ENCODE measurements at places on chromosomes 7 and 10.

GRCh38 chr10:404346-404745, 269.1 kb downstream of the ZMYND11 start:
- DNase-seq = no peak

DNA sequence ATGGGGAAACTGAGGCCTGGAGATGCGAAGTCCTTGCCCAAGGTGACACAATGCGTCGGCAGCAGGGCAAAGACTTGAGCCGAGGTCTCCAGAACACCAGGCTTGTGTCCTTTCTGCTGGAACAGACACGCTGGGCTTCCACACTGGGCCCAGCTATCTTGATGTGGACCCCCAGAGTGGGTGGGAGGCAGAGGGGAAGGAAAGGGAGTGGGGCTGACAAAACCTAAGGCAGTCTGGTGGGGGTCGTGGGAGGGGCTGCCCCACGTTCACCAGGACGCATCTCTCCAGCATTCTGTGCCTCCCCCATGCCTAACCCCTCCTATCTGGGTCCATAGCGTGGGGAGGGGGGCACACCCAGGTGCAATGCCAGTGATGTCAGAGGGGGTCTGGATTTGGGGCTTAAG, 38.1 kb downstream of the PPIF start:
- DNase-seq = no peak

- DNase-seq = no peak
These were observed 23.5 kb downstream of the STN1 start for GRCh38 chr10:103894441-103894864.

DNA sequence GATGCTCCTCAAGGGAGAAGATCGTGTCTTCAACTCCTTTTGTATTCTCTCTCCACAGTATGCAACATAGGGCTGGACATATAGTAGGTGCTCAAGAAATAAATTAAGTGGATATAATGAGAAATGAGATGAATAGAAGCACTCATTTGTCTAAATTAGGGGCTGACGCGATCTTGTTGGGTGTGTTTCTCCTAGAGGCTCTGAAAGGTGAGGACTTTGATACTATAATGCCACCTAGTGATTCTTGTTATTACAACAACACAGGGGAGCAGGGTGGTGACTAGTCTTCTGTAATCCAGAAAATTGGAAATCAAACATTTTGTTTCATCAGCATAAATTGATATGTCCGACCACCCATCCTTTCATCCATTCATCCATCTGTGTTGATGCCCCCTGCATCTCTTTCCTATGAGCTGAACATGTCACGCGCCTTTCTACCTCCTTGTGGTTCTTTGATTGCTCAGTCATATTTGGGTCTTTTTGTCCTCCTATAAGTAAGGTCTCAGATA, 3.5 kb upstream of the CFAP58 start:
- DNase-seq = no peak

GRCh38 chr7:69738396-69738951, 140.2 kb downstream of the AUTS2 start:
- DNase-seq = peak; percentile 51

DNA sequence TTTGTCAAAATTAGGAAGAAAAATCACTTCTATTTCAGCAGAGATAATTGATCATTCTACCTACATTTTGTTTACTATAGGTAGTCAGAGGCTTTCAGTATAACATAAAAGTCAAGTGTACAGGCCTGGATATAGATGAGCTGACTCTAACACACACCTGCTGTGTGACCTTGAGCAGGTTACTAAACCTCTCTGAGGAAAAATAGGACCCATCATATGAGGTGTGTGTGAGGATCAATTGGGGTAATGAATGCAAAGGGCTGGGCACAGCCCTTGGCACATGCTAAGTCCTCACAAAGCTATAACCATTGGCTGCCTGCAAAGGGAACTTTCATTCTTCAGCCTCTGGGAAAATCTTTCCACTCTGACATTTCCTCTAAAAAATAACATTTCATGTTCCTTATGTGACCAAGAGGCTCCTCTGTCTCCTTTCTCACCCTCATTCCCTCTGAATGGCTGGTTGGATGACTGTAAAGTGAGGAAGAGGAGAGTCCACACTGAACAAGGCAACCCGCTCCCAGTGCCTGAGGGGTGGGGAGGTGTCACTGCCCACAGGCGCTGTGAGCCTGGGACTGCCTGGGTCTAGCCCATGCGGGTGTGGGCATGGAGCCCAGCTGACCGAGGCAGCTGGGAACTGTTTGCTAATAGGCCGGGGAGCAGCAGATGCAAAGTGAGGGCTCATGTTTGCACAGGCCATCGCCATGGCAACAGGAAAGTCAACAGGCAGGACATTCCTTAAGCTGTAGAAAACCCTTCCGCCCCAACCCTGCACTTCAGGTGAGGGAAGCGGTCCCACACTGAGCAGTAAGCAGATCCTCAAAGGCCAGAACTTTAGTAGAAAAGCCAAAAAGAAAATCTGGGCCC, 36.8 kb downstream of the MYOF start:
- DNase-seq = peak; percentile 92

GRCh38 chr7:77831481-77831880, 32.9 kb downstream of the PHTF2 start:
- no peak for DNase-seq

DNA sequence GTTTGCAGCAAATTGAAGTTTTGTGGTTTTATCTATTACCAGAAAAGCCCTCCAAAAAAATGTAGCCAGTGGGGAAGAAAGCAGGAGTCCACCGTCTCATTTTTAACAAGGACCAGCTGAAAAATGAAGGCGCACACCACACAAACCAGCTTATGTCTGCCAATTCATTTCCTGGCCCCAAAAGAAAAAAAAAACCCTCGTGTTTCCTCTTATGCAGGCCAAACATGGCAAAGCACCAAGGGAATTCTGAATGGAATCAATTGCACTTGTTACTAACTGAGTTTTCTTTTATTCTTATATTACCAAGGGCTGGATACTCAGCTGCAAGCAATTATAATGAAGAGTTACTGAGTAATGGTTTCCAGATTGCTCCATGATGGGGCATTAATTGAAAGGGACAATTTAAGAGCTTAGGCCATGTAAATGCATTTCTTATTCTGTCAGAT, 428.3 kb upstream of the NPVF start:
- no peak for DNase-seq

GRCh38 chr10:127833804-127834203, 58.9 kb downstream of the CLRN3 start:
- DNase-seq = no peak

DNA sequence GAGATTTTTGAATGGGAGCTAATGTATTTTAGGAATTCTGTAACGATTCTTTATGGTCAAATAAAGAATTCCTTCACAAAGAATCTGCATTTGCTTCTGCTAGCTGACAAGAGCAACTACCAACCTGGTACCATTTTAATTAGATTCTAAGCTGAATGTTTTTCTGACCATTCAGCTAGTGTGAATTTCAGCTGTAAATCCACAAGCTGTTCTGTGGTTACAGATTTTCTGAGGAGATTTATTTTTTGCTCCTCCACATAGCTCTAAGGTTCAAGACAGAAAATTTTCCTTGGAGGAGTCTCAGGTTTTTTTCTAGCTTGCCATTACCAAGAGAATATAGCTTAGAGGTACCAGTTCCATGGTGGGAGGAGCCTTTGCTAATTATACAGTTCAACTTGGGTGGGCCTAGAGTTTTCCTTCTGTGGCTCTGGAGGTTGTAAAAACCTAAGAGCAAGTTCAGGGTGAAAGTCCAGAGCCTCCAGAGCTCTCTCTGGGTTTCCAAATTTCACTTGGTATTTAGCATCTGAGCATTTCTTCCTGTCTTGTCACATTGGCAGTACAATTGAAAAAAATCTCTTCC, 120.1 kb downstream of the JAZF1 start:
- no peak for DNase-seq

DNA sequence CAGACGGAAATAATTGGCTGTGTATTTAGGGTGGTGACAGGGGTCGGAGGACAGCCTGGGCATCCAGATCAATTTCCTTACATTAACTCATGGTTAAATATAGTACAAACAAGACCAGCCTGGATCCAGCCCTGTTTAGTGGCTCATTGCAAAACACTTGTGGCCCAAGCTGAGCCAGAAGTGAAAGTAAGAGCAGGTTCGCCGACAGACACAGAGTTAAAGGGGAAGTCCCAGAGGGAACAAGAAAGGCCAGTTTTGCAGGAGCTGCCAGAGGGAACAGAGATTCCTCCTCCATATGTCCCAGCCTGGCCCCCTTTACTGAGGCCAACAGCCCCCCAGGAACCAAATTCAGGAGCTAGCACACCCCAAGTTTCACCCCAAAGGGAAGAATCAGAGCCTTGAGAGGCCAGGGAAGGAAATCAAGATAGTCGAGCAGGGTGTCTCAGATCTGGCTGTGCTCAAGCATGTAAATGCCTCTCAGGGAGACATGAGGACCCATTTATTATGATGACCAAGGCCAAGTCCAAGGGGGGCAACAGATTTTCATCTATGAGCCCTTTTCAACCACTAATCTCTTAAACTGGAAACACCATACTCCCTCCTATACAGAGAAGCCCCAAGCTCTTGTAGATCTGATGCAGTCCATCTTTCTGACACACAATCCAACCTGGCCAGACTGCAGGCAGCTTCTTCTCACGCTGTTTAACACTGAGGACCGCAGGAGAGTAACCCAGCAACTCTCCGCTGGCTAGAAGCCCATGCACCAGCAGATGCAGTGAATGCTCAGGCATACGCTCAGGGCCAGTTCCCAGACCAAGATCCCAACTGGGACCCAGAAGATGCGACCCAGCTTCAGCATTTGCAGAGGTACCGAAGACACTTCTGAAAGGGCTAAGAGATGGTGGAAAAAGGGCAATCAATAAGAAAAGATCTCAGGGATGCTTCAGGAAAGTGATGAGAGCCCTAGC, 15.9 kb upstream of the ADCK2 start:
- no peak for DNase-seq

DNA sequence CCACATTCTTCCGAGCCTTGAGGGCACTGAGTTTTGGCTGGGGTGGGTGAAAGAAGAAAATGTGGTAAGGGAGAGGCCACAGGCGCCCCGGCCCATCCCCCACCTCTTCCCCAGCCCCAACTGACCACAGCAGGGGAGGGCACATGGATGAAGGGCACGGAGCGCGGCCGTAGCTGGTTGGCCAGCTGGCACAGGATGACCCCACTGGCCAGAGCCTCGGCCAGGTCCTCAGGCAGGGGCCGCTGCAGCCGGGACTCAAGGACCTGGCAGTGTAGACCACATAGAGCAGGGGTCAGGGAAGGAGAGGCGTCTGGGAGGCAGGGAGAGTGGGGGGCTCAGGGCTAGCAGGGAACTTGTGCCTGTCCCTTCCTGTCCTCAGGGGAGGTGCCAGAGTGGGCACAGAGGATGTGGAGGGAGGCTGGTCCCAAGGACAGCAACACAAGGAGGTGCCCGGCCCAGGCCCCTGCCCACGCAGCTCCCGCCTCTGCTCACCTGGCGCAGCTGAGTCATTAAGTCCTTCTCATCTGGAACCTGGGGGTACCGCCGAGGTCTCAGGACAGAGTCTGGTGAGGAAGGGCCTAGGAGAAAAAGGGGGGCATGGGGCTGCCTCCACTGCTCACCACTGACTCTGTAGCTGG, 2.2 kb upstream of the SAP25 start:
- DNase-seq = no peak

DNA sequence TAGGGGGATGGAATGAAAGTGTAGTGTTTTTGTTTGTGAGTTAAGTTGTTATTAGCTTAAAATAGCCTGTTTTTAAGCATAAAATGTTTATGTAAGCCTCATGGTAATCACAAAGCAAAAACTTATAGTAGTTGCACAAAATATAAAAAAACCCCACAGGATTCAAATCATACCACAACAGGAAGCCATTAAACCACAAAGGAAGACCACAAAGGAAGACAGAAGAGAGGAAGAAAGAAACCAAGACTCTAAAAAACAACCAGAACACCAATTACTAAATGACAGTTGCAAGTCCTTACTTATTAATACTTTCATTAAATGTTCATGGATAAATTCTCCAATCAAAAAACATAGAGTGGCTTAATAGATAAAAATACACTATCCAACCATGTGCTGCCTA, 63.6 kb downstream of the ANKRD7 start:
- no peak for DNase-seq
